ENCODE measurements at places on chromosomes 2 and 18.

DNA sequence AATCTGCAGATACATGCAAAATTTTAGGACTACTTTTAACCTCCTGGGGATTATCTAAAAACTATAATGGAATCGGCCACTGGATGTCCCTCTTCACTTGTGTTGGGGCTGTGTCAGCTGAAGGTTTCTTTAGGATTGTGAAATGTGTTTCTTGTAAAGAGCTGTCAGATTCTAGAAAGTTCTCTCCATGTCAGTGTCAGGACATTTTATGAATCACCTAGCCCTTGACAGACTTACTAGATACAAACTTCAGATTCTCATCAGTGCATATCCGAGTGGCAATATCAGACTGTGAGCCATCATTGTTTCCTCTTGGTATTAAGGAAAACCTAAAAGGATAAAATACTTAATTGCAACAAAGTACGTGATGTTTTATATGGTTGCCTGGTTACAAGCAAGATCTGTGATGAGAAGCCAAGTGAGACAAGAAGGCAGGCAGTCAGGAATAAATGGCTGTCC is 107.3 kb downstream of the CPS1 start:
- peak; percentile 26 for DNase-seq

- DNase-seq: no peak
These were observed 98.0 kb downstream of the AAK1 start for GRCh38 chr2:69545477-69545932.

DNA sequence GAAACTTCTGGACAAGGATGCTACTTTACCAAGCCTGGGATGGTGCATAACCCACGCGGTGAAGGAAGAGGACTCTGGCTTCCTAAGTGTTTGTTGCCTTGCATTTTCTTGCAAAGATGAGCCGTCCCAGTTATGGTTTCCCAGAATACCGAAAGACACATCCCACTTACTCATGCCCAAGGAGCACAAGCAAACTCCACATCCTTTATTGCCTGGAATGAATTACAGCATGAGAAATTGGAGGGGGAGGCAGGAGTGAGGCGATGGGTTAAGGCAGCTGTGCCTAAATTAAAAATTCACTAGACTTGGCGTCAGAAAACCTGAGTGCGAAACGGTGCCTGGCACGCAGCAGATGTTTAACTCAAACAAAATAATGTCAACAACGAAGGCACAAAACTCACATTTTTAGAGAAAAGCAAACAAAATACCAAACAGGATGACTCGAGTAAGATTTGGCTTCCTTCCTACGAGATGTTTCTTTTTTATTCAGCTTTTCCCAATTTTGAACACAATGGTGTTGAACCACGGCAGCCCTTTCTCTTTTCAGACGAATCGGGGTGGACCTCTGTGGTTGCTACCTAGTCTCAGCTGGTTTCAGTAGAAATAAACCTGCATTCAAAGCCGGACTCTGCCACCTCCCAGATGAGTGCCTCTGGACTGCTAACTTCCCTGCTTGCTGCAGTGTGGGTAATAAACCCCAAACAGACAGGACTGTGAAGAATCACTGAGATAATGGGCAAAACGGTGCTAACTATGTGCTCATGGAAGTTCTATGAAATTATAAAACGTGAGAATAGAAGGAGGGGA is 100.3 kb upstream of the NCK2 start:
- no peak for DNase-seq

DNA sequence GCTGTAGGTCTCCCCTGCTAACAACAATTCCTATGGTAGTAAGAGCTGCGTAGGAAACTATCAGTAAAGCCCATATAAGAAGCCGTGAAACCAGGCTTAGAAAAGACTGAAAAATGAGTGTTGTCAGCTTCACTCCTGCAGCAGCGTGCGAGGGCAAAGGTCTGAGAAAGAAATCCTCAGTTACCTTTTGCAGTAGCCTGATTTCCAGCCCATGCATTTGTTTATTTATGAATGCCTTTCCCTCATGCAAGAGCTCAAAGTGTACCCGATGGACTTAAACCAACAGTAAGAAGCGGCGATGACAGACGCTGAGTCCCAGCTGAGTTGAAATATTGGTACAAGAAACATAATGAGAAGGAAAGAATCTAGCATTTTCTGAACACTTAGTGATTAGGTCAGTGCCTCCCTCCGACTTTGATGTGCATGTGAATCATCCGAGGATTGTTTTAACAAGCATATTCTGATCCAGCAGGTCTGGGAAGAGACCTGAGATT is 15.0 kb upstream of the POLI start:
- DNase-seq: no peak

DNA sequence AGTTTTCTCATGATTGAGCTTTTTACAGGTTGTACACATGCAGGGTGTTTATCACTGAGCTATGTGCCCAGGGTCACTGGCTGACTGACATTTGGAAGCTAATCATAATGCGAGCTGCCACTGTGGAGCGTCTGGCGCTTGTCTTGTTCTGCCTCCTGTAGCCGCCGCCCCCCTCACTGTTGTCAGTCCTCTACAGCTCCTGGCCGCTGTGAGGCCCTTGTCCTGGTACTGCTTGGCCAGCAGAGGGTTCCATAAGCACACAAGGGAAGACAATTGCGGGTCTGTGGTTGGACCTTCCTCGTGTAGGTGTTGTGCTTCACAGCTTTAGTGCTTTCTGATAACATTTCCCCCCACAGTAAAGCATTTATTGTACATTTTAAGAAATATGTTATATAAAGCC is 105.6 kb upstream of the LDLRAD4 start:
- DNase-seq: no peak

- no peak for DNase-seq
These were observed 678 bp downstream of the CYP27C1 start for GRCh38 chr2:127219171-127220070.

- DNase-seq: no peak
These were observed 16.7 kb upstream of the DSG1 start for GRCh38 chr18:31301201-31301655.

GRCh38 chr2:26982102-26982742 is 11.8 kb downstream of the MAPRE3 start:
- peak; percentile 94 for DNase-seq

DNA sequence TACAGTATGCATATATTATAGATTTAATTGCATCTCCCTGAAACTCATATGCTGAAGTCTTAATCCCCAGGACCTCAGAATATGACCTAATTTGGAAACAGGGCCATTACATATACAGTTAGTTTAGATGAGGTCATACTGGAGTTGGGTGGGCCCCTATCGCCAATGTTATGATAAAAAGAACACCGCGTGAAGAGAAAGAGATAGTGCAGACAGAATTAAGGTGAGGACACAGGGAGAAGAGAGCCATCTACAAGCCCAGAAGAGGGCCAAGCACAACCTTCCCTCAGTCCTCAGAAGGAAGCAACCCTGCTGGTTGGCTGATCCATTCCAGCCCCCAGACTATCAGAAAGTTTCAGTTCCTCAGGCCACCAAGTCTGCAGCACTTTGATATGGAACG is 311.9 kb upstream of the RAB6C start:
- no peak for DNase-seq

DNA sequence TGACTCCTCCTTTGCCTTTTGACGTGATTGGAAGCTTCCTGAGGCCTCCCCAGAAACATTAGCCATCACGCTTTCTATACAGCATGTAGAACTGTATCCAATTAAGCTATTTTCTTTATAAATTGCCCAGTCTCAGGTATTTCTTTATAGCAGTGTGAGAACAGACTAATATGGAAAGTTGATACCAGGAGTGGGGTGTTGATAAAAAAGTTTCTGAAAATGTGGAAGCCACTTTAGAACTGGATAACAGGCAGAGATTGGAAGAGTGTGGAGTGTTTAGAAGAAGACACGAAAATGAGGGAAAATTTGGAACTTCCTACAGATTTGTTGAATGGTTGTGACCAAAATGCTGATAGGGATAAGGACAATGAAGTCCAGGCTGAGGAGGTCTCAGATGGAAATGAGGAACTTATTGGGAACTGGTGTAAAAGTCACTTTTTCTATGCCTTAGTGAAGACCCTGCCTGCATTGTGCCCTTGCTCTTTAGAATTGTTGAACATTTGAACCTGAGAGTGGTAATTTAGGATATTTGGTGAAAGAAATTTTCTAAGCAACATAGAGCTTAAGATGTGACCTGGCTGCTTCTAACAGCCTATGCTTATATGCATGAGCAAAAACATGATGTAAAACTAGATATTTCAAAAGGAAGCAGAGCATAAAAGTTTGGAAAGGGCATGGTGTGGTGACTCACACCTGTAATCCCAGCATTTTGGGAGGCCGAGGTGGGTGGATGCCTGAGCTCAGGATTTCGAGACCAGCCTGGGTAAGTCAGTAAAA is 969.7 kb downstream of the DSC3 start:
- no peak for DNase-seq

- DNase-seq: peak; percentile 39
These were observed 634 bp downstream of the CREB1 start for GRCh38 chr2:207530160-207531031.

- DNase-seq: no peak
These were observed 110.9 kb upstream of the BZW1 start for GRCh38 chr2:200700856-200701255.

- DNase-seq: no peak
These were observed 248.9 kb downstream of the GLI2 start for GRCh38 chr2:120984452-120985173.

- DNase-seq: no peak
These were observed 199.8 kb upstream of the NRP2 start for GRCh38 chr2:205482399-205483081.

DNA sequence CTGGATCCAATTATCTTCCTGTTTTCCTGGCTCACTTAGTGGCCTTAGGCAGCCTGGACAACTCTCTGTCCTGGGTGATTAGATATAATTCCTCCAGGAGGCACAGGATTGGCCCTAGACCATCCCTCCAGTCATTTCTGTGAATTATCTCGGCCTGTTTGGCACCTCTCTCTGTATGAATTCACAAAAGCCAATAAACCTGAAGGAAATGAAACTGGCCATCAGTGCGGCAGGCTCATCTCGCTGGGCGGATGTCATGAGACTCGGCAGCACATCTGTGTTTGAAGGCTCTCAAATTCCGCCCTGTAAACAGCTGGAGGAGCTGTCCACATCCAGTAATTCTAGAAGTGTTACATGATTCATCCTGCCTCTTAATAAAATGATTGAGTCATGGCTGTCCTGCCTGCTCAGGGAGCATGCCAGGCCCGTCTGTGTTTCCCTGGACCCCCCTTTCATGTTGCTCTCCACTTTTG is 38.6 kb downstream of the ACOXL start:
- DNase-seq: no peak

DNA sequence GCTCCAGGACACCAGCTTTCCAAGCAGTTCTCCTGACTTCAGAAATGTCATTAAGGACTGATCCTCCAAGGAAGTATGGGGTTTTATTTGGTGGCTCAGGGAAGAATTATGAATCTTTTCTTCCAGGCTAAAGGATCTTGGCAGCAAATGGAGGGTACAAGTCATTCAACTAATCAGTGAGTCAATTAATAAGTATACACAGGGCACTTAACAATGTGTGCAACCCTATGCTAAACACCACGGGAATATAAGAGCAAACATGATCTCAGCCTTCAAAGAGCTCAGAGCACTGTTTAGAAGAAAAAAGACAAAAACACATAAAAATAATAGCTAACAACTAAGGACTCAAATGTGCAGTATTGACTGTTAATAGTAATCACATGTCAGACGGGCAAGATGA is 234.5 kb downstream of the SETBP1 start:
- DNase-seq: no peak

GRCh38 chr2:47568164-47568850 is 165.4 kb downstream of the MSH2 start:
- no peak for DNase-seq

GRCh38 chr2:160836755-160837154 is 323.5 kb upstream of the TANK start:
- DNase-seq: no peak

- no peak for DNase-seq
These were observed 440.7 kb downstream of the THSD7B start for GRCh38 chr2:137206069-137206468.

- no peak for DNase-seq
These were observed 168.6 kb downstream of the CNTNAP5 start for GRCh38 chr2:124193706-124194105.

- no peak for DNase-seq
These were observed 100.9 kb upstream of the SERTAD2 start for GRCh38 chr2:64754570-64754969.

- no peak for DNase-seq
These were observed 490.6 kb upstream of the LINC00305 start for GRCh38 chr18:64639536-64639935.

- peak; percentile 68 for DNase-seq
These were observed 583.6 kb upstream of the PIK3C3 start for GRCh38 chr18:41371156-41372045.

- no peak for DNase-seq
These were observed 1.8 kb downstream of the NARS1 start for GRCh38 chr18:57619876-57620275.

DNA sequence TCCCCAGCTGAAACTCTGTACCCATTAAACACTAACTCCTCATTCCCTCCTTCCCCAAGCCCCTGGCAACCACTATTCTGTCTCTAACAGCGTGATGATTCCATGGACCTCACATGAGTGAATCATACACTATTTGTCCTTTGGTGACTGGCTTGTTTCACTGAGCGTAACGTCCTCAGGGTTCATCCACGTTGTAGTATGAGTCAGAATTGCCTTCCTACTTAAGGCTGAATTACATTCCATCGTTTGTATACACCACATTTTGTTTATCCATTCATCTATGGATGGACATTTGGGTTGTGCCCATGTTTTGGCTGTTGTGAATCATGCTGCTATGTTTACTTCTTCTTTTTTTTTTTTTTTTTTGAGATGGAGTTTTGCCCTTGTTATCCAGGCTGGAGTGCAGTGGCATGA is 19.6 kb upstream of the CABLES1 start:
- no peak for DNase-seq

DNA sequence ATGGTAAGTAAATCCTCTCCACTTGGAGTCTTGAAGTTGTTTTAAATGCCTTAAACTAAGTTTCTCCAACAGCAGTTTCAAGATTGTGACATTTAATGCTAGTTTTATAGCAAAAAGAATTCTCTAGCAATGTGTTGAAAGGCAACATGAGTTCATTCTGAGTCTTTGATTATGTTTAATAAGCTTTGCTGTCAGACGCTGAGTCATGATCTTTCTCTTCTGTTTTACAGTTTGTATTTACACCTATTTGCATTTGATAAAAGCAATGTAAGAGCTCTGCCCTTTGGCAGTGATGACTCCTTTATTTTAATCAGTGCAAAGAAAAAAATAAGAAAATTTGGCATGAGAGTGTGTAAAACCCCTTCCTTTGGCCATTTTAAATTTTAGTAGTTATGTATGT is 497.7 kb downstream of the STK39 start:
- no peak for DNase-seq

- no peak for DNase-seq
These were observed 65.7 kb downstream of the ACTR2 start for GRCh38 chr2:65293376-65293775.

GRCh38 chr2:175815537-175815936 is 186.5 kb downstream of the LNPK start:
- no peak for DNase-seq

All from NCI-H1105 treated with DMSO at 0.1 percent for 48 hours (cell line).